ENCODE measurements at places on chromosomes 4 and X.

- DNase-seq, result no peak
Observed at GRCh38 chrX:13085526-13085925, 41.1 kb upstream of the FAM9C start.

DNA sequence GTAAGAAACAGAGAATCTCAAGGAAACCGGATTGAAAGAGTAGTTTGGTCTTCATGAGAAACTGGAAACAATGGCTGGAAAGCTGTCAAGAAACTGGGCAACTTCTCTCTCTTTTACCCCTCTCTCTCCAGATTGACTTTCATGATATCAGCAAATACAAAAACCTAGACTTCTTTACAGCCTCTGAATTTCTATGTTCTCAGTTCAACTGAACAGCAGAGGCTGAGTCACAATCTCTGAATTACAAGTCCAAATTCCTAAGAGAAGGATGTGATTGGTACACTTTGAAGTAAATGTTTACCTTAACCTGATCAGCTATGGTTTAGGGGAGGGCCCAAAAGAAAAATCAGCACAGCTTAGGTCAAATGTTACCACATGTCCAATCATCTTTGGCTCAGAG lies 974.9 kb downstream of the RPA4 start:
- DNase-seq, result no peak

GRCh38 chr4:123478859-123479345 lies 82.3 kb downstream of the SPRY1 start:
- DNase-seq, result peak; percentile 61

- DNase-seq, result no peak
Observed at GRCh38 chr4:2338754-2339457, 77.0 kb upstream of the MXD4 start.

DNA sequence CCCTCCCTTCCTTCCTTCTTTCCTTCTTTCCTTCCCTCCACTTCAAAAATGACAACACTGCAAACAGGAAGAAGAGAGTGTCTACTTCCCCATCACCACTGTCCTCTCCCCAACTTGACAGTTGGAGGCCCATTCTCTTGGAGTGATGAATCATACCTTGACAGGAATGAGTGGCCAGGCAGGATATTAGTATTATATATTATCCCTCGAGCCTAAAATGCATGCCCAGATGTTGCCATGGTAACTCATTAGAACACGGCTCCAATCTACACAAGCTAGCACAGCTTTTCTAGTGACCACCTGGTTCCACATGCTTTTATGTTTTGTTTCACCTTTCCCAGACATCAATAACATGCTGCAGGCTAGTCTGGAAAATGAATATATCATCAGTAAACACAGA lies 71.3 kb upstream of the LHFPL1 start:
- DNase-seq, result no peak

DNA sequence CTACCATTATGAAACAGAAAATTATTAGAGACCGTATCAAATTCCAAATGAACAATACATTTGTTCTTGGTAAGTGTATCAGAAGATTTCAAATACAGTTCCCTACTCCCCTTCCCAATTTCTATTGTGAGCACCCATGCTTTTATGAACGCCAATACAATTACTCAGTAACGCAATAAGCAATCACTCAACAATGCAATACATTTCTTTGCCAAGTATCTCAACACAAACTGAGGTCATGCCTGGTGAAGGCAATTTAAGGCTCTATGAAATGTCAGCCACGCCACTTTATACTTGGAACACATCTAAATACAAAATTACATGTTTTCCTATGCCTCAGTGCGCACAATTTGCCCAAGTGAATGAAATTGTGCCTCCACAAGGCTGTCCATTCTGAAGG lies 712 bp downstream of the PNPLA4 start:
- DNase-seq, result no peak

GRCh38 chr4:73731968-73732610 lies 8.3 kb upstream of the CXCL8 start:
- DNase-seq, result no peak

GRCh38 chr4:31984872-31985271 lies 1264.7 kb downstream of the PCDH7 start:
- no peak for DNase-seq

- DNase-seq, result no peak
Observed at GRCh38 chr4:165986956-165987698, 114.1 kb downstream of the TLL1 start.

DNA sequence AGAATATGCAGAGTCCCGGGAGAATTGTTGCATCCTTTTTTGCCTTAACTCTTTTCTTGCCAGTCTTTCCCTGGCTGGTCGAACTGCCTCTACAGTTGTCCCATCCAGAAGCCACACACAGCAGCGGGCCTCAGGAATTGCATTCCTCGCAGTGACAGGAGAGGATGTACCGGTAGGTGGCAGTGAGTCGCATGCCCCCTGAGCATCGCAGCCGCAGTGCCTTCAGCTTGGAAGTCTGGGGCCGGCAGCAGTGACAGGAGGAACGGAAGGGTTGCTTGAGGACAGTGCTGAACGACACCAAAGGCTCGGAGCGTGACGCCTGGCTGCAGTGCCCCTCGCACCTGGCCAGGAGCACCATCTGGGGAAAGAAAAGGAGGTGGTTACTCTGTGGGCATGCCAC lies 23.5 kb downstream of the NDP start:
- no peak for DNase-seq

DNA sequence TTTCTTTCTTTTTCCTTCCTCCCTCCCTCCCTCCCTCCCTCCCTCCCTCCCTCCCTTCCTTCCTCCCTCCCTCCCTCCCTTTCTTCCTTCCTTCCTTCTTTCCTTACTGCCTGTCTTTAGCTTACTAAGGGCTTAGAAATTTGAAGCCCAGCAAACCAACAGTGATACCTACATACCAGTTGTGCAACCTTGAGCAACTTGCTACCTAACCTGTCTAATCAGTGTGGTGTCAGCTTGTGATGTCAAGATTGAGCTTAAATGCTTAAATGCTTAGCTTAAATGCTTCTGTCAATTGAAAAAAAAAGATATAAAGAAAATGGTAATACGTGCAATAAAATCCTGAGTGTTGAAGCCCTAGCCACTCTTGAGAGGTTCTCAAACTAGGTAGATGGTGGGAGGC lies 728.6 kb downstream of the TRIML1 start:
- DNase-seq, result no peak

GRCh38 chr4:77582711-77583110 lies 22.9 kb upstream of the CXCL13 start:
- no peak for DNase-seq

DNA sequence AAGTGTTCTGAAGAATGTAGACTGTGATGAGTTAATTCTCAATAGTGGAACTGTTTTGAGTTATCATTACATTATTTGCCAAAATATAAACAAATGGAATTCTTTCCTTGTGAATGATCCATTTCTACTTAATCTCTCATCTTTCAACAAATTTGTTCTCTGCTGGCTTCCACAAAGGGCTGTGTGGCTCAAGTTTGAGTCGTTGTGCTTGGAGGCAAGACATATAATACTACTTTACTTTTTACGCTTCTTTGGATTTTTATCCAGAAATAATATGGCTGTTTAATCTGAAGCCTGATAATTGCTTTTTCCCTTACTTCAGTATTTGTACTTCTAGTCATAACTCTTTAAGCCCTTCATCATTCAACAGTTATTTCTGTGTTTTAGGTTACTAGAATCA lies 169.5 kb downstream of the ARHGAP10 start:
- DNase-seq, result no peak

- no peak for DNase-seq
Observed at GRCh38 chr4:122604146-122604545, 16.7 kb downstream of the IL21 start.

- no peak for DNase-seq
Observed at GRCh38 chr4:163166041-163166579, 580 bp downstream of the NAF1 start.

GRCh38 chr4:114727461-114727860 lies 128.9 kb downstream of the UGT8 start:
- DNase-seq, result no peak

DNA sequence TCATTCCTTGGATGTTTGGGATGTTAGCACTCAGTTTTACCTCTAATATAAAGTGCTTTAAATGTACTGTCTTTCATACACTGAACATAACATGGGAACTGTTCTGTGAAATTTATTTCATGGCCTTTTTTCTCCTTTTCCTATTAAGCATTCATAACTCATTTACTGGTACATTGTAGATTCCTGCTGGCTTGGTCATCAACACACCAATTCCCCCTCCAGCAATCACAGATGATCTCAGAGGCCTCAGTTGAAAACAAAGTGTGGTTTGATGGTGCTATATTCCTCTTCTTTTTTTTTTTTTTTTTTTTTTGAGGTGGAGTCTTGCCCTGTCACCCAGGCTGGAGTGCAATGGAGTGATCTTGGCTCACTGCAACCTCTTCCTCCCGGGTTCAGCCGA lies 61.9 kb upstream of the FAM47B start:
- no peak for DNase-seq

DNA sequence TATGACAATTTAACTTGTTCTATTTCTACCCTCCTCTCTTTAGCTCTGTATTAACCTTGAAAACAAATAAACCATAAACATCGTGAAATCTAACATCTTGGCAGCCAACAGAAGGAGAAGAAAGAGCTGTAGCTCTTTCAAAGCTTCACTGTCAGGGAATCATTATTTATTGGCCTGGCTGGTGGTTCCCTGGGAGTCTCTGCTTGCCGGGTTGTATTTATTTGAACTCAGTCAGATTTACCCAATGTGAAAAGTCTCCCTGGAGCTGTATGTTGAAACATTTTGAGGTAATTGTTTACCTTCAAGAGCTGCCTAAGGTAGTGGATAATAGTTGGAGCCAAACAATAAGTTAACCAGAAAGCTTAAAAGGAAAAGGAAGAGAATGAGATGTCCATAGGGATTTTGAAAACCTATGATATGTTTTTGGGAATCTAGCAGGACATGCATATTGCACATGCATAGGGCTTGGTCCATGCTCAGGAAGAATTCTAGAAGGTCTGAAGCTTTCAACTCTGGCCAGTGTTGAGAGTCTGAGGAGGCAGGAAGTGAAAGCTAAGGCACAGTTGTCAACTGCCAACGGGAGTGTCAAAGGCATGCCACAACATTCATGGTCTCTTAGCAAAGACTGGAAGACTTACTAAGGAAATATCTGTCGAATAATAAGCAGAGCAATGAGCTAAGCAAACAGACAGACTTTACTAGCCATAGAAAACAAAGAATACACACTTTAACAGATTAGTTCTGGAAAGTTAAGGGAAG lies 621.6 kb downstream of the PCDH7 start:
- no peak for DNase-seq

DNA sequence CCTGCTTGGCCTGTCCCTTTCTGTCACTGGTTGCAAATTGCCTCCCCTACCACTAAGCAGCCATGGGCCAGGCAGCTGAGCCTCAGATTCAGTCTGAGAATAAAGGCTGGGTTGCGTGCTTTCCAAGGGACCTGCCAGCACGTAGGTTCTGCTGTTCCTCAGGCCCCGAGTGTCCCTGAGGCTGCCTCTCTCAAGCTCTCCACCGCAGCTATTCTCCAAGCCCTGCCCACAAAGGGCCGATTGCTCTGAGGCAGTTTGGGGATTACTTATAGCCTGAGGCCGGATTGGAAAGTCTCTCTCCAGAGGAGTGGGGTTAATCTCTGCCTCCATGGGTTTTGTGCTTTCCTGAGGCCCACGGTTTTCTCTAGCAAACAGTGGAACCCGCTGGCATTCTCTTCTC lies 590.7 kb downstream of the BCOR start:
- no peak for DNase-seq

DNA sequence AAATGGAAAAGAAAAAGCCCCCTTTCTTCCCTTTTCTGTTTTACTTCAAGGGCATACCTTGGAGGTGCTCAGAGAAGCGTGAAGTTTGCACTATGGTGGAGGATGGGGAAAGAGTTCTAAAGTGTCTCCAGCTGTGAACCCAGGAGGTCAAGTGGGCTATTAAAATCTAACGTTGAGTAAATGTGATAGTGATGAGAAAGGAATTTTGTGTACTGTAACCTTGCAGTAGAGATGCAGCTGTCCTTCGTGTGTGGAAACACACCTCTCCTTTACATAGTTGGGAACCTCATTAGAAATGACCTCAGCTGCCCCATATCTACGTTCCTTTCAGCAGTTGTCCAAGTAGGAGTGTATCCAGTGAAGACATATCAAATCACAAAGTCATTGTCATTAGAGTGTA lies 26.5 kb downstream of the ADH5 start:
- no peak for DNase-seq

DNA sequence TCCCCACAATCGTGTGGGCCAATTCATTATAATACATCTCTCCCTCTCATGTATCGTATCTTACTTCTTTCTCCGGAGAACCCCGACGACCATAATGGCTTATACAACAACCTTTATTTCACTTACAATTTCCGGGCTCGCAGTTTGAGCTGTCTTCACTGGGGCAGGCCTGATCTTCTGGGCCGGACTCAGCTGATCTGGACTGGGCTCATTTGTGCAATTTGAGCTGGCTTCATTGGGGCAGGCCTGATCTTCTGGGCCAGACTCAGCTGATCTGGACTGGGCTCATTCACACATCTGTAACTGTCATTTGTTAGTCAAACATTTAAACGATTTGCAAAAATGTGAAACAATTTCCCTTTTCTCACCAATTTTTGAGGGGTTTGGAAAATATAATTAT lies 171.5 kb upstream of the FRG1 start:
- DNase-seq, result no peak

GRCh38 chrX:149506349-149506748 lies 1.2 kb upstream of the IDS start:
- no peak for DNase-seq

- no peak for DNase-seq
Observed at GRCh38 chr4:2650276-2650675, 105.9 kb downstream of the TNIP2 start.

GRCh38 chr4:54066088-54066415 lies 1.6 kb upstream of the CHIC2 start:
- DNase-seq, result no peak

- no peak for DNase-seq
Observed at GRCh38 chr4:148874331-148874730, 432.1 kb upstream of the NR3C2 start.

GRCh38 chr4:139027776-139028175 lies 12.2 kb downstream of the NOCT start:
- DNase-seq, result no peak

DNA sequence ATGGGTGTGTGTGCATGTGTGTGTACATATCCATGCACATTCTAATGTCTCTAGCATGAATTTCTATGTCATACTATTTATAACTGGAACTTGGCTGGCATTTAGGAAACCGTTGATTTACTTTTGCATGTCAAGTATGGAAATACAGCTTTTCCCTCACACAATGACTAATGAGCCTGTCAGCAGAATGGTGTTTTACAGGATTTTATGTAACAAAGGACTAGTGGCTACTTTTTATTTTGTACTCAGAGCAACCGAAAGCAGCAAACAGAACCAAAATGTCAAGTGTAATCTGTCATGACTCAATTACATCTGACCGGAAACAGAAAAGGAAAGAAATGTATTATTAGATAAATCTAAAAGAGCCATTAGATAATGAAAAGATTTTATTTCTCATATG lies 1911.5 kb upstream of the AGA start:
- no peak for DNase-seq

DNA sequence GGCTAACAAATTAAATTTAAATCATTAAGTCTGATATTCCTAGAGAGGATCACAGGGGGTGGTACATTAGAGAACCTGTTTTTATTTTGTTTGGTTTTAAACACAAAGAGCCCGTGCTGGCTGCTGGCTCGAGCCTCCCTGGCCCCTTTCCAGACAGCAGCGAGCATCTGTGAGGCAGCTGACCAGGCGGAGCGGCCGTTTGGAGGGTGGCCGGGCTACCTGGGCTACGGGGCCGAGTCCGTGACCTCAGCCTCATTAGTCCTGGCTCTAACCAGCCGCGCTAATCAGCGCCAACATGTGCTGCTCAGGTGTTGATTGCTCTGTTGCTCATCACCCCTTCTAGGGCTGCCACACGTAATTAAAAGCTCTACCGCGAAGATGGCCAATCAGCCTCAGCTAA lies 35.3 kb downstream of the DCTD start:
- DNase-seq, result no peak

- DNase-seq, result no peak
Observed at GRCh38 chr4:26321373-26322221, 783 bp downstream of the RBPJ start.
